ENCODE measurements at places on chromosomes 13 and 19.
A peak's percentile ranks its signal among the peaks of the same experiment; 100 is the strongest.

GRCh38 chr13:64756621-64757020, 2473.5 kb downstream of the PCDH9 start:
- DNase-seq = no peak

DNA sequence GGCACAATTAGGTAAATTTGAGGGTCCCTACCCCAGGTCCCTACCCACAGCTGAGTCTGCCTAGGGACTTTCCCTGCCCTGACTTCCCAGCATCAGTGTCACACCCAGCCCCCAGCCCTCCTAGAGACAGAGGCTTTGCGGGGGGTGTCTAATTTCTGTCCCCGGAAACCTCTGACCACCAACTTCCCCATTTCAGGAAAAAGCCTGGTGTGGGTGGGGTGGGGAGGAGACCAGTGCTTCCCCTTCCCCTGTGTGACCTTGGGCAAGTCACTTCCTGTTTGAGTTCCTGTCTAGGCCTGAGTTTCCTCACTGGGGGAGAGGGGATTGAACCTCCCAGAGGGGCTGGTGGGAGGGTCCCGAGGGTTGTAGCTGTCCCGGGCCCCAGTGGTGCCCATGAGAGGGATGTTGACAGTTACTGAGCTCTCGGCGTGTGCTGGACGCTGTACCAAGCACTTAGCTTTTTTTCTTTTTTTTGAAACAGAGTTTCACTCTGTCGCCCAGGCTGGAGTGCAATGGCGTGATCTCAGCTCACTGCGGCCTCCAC, 7.9 kb downstream of the VASP start:
- DNase-seq = peak; percentile 55

- no peak for DNase-seq
Measured at GRCh38 chr13:104869501-104869900, 1666.0 kb downstream of the EFNB2 start.

GRCh38 chr13:102693776-102694175, 1.1 kb downstream of the METTL21C start:
- DNase-seq = no peak

DNA sequence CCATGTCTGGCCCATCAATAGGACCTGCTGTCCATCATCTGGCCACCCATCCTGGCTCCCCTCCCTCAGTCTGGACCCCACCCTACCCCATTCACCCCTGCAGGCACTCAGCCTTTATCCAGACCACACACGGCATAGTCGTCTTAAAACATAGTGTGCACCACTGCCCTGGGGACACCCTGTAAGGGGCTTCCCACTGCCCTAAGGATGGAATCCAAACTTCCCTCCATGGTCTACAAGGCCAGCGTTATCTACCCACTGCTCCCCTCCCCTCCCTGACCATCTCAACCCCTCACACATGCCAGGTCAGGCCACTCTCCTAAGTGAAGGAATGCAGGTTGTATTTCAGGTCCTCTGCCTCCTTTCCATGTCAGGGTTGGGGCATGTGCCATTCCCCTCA, 352.7 kb upstream of the ZNF507 start:
- DNase-seq = no peak

- no peak for DNase-seq
Measured at GRCh38 chr13:93674337-93674755, 447.7 kb downstream of the GPC6 start.

GRCh38 chr19:43675269-43675879, 5.4 kb upstream of the PLAUR start:
- no peak for DNase-seq

DNA sequence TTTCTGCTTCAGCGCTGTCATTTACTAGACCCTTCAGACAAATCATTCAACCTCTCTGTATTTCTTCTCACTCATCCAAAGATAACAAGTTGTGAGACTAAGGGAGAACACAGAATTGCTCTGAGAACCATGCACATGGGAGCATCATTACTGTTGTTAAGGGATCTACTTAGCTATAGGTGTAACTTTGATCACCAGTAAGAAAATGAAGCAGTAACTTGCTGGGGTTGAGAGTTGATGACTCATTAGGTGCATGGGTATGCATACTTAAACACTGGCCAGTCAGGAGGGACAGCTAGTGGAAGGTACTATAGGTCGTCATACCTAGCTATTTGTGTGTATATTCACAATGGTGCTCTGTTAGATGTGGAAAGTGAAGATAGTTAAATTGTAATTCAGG, 61.5 kb downstream of the B3GLCT start:
- DNase-seq = no peak

DNA sequence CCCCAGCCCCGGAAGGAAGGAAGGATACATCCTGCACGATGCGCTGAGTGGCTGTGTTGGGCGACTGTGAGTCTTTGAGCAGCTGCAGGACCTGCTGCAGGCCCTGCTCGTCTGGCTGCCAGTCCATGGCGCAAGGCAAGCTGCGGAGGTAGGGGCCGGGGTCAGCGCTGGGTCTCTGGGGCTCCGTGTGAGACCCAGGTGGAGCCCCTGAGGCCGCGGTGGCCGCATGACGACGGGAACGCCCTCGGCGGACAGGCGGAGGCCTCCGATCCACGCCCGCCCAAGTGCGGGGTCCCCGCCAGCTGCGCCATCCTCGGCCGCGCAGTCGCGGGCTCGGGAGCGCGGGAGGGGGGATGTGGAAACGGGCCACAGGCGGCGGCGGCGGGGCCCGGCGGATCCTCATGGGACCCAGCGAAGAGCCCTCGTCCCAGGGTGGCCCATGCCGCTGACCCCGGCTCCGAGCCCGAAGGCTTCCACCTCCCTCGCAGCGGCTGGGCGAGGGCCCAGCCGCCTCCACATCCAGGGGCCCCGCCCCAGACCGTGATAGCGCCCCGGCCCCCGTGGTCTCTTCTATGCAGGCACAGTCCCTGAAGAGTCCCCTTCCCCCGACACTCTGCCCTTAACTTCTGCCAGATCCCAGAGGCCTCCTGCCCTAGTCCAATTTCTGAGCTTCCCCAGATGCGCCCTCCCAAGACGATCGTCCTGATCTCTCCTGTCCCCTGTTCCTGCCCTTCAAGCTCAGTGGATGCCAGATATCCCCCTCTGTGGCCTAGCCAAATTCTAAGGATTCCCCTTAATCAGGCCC, 2.7 kb downstream of the TNPO2 start:
- DNase-seq = no peak

DNA sequence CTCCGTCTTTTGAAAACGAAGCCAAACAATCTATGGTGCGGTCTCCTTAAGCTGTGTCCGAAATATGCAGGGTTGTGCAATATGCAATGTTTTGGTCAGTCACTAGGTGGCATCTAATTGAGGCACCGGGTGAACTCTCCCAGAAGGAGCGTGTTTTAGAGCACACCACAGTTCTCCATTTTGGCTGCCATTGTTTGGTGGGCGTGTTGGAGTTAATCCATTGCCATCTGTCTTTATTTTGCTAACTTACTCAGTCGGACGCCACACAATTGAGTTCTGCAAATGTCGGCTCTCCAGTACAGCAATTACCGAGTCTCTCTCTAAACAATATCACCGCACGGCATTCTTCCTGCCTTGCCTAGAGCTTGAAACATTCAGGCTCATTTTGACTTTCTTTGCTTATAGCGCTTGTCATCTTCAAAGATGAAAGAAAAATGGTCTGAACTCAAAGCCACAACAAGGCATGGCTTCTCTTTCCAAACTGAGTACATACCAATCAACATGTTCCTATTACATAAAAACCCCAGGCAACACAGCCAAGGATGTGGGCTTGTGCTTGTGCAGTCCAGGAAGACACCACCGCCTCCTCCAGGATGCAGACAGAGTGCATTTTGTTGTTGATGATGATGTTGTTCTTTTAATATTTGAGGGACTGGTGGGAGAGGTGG, 182.0 kb upstream of the SERP2 start:
- DNase-seq = peak; percentile 44

DNA sequence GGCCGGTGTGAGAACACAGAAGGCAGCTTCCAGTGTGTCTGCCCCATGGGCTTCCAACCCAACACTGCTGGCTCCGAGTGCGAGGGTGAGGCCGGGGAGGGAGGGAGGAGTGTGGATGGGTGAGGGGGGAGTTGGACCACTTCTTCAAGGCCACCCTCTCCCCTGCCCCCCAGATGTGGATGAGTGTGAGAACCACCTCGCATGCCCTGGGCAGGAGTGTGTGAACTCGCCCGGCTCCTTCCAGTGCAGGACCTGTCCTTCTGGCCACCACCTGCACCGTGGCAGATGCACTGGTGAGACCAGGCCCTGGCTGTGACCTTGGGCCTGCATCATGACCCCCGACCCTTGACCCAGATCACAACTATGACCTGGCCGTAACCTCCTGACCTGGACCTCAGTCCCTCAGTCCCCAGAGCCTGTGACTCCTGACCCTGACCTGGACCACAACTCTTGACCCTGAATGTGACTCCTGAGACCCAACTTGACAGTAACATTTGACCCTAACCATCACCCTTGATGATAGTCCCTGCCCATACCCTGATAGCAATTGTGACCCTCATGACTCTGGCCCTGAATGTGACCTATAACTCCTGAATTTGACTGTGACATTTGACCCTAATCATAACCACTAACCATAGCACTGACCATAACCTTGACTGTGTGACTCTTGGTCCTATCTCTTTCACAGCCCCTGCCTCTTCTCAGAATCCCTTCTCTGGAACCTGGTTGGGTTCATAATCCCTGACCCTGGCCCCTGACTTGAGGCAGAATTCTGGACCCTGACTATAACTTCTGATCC, 10.9 kb downstream of the LTBP4 start:
- no peak for DNase-seq
